ENCODE measurements at places on chromosomes 3 and 15. TPM values are rescaled to one million over a fixed set of nuclear protein-coding genes. Genes with fewer than 3 reads are reported as not detected.

DNA sequence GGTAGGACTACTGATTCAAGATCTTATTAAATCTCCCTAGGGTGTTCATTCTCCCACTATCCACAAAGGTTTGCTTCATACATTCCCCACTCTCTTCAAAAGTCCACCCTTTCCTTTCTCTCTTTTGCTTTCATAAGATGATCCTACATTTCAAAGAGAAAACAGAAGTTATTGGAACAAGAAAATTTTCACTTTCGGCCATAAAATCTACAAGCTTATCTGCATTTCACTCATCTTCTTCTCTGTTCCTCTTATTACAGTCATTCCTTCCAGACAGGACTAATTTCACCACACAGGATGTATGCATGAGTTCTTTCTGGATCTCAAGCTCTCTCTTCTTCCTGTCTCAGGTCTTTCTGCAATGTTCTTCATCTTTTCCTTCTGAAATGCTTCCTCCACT, 238.7 kb downstream of the ISL2 start:
- DNase-seq = no peak

Gene CISH
- total RNA-seq = 9.3 TPM

DNA sequence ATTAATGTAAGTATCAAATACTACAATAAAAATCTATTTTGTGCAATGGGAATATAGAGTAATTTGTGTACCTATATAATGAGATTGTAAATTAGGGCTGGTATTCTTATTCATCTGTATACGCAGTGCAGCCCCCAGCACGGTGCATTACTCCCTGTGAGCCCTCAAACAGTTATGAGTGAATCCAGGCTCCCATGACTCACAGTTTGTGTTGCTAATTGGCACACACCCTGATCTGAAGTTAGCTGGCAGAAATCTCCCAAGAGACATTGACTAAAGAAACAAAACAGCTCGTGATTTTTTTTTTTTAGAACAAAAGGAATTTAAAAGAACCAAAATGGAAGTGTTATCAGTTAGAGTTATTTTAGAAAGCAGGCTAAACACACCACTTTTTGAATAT, 15.7 kb downstream of the GK5 start:
- DNase-seq = no peak

DNA sequence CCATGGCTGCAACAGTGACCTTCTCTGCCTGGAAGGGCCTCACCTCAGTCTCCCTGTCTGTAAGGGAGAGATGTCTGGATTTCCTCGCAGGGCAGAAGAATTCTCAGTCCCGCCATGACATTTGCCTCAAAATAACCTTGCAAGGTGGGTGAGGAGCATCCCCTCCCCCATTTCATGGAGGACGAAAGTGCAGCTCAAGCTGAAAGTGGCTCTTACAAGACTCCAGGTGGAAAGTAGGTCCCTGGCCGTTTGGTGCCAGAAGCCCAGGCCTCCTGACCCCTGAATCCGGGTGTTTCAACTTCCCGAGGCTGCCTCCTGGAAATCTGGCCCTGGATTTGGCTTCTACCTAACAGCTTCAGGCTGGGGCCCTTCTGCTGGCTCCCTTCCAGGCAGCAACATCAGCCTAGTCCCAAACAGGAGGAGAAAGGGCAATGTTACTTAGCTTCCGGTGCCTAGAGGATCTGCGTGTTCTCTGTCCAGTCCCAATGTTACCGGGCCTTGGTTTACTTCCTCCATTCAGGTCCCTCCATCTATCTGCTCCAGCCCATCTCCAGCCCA, 769 bp upstream of the CSPG4 start:
- no peak for DNase-seq

DNA sequence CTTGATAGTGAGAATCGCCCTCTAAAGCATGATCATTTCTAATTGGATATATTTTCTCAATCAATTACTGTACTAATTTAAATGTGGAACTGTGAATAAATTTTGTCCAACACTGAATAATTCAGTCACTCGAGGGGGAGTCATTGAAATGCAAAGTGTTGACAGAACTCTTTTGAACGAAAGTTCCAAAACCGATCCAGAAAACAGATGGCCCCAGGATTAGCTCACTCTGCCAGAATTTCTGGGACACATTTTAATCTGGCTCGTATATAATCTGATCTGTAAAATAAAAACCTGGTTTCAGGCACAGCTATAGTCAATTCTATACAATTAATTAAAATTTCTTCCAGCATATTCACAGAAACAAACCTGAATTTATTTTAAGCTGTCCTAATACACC, 580.4 kb downstream of the ROBO1 start:
- DNase-seq = no peak

Gene THPO
- total RNA-seq = not detected

DNA sequence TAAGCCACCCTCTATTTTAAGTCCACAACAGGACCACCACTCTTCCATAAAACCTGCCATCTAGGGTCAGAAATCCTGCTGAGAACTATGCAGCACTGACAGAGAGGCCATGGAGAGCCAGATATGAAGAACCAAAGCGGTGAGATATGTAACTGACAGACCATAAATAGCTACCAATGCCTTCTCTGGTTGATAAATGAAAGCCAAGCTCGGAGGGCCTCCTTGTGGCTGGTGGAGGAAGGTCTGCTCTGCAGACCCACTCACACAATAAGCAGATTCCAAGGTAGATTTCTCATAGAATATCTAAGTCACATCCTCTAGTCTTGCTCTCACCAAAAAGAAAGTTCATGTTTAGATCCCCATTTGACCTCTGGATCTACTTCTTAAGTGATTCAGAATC, 38.9 kb downstream of the RYK start:
- no peak for DNase-seq

Measured in esophagus squamous epithelium (tissue), 5 donors.